ENCODE measurements at places on chromosomes 6 and 20.

DNA sequence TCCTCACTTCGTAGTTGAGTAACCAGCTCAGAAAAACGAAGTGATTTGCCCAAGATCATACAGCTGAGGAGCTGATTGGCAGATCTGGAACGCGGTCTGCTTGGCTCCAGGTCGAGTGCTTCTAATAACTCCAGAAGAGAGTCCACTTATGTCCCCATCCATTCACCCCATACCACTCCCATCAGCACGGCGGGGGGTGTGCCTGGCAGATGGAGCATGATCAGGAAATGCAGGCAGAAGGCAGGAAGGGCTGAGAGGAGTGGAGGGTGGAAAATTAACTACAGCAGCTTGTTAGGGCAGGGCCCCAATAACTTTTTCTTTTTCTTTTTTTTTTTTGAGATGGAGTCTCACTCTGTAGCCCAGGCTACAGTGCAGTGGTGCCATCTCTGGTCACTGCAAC is 15.0 kb downstream of the FITM2 start:
- no peak for DNase-seq

DNA sequence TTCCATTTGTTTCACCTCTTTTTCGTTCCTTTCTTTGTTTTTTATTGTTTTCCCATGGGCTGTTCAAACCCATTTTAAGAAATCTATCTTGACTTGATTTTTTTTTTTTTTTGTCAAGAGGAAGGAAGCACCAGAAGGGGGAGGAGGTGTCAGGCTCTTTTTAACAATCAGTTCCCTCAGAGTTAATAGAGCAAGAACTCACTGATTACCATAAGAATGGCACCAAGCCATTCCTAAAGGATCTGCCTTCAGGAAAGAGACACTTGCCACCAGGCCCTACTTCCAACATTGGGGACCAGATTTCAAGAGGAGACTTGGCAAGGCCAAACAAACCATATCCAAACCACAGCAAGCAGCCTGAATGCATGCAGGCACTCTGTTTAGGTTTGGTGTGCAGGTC is 168.0 kb downstream of the OTOR start:
- DNase-seq: no peak

DNA sequence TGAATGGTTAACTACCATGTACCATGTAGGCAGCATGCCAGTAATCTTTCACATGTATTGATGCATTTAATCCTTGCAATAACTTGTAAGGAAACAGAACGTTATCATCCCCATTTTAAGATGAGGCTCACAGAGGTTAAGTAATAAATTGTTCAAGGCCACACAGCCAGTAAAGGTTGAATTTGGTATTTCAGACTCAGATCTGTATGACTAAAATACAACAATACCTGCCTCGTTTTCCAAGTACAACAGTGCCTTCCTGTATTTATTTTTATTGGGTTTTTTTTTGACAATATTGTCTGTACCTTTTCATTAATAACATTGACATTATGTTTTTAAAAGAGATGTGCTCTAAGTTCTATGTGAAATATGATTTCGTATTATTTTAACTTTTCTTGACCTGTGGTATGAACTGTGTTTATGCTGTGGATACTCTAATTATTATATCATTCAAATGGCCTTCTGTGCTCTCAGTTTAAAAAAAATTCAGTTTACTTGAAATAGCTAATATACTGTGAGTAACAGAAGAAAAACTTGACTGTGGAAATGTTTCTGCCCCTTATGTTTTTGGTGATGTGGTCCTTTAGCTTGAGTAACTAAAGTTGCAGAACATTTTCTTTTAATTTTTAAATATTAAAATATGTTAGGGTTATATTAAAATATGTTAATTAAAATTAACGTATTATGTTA is 39.7 kb downstream of the XRN2 start:
- no peak for DNase-seq

GRCh38 chr6:13947611-13948178 is 22.9 kb downstream of the RNF182 start:
- no peak for DNase-seq

DNA sequence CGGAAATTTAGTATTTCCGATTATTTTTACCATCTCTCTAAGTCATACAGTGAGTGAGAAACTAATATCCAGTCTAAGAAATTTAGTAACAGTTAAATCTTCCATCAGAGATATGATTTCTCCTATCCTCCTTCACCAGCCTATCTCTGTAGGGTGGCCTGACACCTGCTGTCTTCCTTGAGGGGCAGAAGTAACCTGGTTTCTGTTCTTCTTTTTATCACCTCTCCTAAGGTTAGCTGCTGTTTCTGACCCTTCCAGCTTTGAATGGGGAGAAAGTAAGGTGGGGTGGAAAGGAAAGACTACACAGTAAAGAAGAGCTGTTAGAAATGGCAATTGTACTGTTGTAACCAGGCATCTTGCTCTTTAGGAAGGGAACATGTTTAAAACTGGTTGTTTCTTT is 447.7 kb downstream of the PHF3 start:
- no peak for DNase-seq

DNA sequence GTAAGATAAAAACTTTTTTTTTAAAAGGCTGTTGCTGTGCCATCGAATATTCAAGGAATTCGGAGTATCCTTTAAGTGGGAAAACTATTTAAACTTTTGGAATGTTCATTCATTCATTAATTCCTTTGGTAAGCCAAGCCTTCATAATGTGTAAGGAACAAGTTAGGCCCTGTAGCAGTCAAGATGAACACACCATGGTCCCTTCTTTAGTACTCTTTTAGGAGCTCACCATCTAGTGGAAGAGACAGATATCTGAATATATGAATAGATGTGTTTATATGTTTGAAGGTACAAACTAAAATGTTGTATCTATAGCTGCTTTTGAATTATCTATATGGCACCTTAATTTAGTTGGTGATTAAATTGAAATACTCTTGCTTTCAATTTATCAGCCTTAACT is 5.8 kb downstream of the SPO11 start:
- no peak for DNase-seq

DNA sequence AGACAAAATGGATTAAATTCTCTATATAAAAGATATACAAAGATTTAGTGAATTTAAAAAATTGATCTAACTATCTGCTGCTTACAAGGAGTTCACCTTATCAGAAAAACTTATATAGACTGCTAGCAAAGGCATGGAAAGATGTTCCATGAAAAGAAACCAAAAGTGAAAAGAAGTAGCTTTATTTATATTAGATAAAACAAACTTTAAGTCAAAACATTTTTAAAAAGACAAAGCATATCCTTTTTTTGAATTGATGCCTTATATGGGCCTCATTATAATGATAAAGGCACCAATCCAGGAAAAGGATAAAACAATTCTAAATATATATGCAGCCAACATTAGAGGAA is 334.2 kb downstream of the MEI4 start:
- DNase-seq: no peak

GRCh38 chr6:32885698-32886286 is 31.8 kb downstream of the PSMB9 start:
- no peak for DNase-seq

DNA sequence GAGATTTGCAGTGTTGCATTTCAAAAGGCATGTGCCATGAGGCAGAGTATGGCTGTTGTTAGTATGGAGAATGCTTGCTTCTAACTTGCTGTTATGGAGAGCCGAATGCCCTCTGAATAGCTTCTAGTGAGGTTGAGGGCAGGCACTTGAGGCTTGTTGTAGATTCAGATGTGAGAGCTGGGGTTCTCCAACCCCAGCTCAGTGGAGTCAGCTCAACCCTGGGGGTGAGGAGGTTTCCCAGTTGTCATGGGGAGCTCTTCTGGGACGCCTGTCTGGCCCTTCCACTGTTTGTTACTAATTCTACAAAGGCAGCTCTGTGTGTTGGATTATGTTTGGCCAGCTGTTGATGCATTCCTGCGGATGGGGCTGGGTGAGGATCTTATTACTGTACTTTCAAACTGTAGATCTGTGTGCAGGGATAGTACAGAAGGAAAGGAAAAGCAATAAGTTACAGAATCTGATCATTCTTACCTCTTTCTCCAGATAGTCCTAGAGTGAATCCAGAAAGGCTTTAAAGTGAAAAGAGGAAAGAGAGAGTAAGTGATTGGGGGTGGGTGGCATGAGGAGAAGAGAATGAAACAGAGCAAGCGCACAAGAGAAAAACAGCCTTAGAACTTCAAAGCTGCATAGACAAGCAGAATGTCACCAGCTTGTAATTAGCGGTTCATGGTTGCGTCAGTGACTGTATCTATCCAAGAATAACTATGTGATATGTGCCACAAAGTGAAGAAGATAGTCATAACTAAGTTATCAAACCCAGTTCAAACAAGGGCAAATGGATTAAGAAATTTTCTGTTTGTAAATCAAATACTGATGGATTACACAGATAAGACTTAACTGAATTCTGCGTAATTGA is 148.7 kb downstream of the PRL start:
- no peak for DNase-seq
